ENCODE measurements at places on chromosomes 16 and 17. TPM values are rescaled to one million over a fixed set of nuclear protein-coding genes. Genes with fewer than 3 reads are reported as not detected.

DNA sequence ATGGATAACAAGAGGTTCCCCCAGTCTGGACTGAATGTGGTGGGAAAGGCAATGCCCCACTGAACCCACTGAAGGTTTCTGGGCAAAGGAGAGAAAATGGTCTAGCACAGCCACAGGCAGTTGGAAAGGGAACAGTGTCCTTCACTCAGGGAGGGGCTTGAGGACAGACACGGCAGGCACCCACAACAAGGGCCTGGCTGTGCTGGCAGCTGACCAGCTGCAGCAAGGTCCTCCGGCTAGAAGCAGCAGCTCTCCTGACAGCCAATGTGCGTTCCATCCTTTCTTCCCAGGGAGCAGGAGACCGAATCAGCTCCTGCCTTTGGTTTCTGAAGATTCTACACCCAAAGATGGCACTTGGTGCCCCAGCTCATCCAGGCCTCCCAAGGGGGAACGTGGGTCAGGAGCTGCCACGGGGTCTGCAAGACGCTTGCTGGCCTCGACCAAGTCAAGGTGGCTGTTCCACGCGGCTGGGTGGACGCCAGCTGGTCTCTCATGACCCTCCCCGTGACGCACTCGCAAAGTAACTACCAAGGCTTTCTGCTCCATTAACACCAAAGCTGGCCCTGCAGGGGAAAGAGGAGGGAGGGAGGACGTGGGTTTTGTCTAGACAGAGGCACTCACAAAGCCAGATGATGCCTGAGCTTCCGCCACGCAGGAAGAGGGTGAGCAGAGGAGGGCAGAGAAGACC lies 11.1 kb downstream of the ABR start:
- H3K27me3 ChIP-seq = no peaks in the 10 kb centered on the region
- H3K27ac ChIP-seq = no peak overlapping the region
- no peaks in the 10 kb centered on the region for H3K36me3 ChIP-seq
- no peak for DNase-seq
- H3K4me1 ChIP-seq = peaks cover under 1% of the 10 kb centered on the region
- no peak overlapping the region for H3K4me3 ChIP-seq

GRCh38 chr17:37720989-37721388 lies 23.9 kb downstream of the HNF1B start:
- no peaks in the 10 kb centered on the region for H3K36me3 ChIP-seq
- DNase-seq = no peak
- peaks cover 15% of the 10 kb centered on the region for H3K4me1 ChIP-seq
- H3K27ac ChIP-seq = no peak overlapping the region
- H3K27me3 ChIP-seq = no peaks in the 10 kb centered on the region

SOX9 gene
- not detected for total RNA-seq

DNA sequence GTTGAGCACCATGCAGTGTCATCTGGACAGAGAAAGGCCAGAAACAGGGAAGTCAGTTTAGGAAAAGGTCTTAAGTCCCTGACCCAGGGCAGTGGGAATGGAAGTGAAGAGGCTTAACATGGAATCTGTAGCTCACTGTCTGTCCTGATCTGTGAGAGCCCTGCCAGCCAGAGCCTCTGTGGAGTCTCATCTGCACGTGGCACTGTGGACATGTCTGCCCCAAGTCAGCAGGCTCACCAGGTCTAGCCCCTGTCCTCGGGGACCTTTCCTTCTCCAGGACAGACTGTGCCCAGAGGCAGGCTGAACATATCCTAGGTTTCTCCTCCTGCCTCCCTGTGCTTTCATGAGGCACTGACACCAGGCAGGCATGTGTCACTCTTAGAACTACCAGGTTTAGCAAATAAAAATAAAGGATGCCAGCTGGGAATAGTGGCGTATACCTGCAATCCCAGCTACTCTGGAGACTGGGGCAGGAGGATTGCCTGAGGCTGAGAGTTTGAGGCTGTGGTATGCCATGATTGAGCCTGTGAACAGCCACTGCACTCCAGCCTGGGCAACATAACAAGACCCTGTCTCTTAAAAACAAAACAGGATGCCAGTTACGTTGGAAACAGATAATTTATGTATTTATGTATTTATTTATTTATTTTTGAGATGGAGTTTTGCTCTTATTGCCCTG lies 22.4 kb downstream of the UNK start:
- H3K4me1 ChIP-seq = peaks cover 13% of the 10 kb centered on the region
- H3K27ac ChIP-seq = no peak overlapping the region
- no peak for DNase-seq
- no peak overlapping the region for H3K4me3 ChIP-seq

DNA sequence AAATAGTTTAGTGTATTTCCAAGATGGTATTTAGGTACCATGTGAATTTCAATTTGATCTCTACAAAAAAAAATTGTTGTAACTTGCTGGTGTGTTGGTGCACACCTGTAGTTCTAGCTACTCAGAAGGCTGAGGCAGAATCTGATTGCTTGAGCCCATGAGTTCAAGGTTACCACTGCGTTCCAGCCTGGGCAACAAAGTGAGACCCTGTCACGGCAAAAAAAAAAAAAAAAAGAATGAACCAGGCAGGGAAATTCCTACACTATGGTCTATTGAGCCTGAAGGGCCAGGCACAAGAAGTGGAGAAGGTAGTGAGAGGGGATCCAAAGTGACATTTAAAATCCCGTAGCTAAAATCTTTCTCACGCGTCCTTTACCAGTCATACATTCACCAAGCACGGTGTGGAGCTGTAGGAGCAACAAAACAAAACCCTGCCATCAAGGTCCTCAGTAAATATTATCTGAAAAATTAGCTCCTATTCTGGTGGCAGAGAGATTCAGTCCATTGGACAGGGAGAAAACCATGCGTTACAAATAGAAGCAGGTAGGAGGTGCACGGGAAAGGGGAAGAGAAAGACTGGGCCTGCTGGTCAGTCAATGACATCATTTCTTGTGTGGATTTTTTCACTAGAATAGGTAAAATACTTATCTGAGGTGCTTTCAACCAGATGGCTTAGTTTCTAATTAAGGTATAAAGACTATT lies 27.3 kb downstream of the TXNDC11 start:
- H3K4me1 ChIP-seq = peaks cover 12% of the 10 kb centered on the region
- H3K36me3 ChIP-seq = peaks cover 12% of the 10 kb centered on the region
- no peak overlapping the region for H3K27ac ChIP-seq
- no peak for DNase-seq
- H3K27me3 ChIP-seq = no peaks in the 10 kb centered on the region
- no peak overlapping the region for H3K4me3 ChIP-seq
